ENCODE measurements at places on chromosomes 1 and 21.

DNA sequence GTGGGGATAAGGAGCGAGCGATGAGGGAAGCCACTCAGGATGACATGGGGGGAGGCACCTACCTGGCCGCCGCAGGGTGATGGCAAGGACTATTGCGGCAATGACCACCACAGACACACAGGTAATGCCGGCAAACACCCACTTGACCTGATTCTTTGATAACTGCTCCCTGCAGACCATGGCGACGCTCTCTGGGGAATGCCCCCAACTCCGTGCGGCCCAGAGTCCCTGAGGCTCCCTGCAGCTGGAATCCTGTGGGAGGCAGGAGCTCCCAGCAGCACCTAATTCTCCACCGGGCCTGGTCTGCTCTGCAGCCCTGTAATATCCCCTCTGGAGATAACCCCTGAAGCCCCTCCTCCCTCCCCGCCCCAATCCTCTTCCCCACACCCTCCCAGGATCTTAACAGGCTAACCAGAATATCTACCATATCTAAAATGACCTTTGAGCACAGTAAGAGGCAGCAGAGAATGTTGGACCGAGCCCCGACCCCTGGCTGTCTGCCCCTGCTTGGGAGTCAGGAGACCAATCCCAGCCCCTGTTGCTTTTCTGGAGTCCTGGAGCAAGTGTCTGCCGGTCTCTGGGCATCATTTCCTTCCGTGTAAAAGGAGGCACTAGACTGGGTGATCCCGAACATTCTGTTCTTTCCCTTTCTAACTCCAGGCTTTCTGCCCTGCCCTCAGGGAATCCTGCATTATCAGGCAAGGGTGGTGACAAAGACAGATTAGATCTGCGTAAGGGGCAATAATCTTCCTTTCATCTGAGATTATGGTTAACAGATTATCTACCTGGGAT lies at the start of gene FAM151A:
FAM151A (minus strand) TSS at position 310 of the 792 bp plus-strand sequence; CDS start at position 180, 130 bp downstream.
- no peak for DNase-seq

- no peak for DNase-seq
Observed at GRCh38 chr1:183901748-183902330, 96.9 kb downstream of the RGL1 start.

DNA sequence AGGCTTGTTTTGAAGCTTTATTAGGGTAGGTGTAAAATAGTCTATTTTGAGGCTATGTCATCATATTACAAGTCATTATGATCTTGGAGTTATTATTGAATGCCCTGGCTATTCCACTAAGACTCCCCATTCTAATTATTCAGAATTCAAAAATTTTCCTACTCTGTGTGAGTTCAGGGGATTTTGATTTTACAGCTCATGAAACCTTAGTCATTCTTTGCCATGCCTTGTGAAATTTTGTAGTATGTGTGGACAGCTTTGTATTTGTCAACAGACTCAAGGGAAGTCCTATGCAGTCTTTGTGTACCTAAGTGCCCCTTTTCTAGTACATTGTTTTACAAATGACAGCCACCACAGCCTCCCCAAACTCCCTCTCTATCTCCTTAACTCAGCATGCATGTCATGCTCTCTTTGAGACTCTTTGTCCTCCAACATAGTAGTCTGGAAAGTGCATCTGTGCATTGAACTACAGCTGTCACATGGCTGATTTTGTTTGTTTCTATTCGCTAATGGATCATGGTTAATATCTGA lies 28.0 kb downstream of the CD1D start:
- DNase-seq = no peak

DNA sequence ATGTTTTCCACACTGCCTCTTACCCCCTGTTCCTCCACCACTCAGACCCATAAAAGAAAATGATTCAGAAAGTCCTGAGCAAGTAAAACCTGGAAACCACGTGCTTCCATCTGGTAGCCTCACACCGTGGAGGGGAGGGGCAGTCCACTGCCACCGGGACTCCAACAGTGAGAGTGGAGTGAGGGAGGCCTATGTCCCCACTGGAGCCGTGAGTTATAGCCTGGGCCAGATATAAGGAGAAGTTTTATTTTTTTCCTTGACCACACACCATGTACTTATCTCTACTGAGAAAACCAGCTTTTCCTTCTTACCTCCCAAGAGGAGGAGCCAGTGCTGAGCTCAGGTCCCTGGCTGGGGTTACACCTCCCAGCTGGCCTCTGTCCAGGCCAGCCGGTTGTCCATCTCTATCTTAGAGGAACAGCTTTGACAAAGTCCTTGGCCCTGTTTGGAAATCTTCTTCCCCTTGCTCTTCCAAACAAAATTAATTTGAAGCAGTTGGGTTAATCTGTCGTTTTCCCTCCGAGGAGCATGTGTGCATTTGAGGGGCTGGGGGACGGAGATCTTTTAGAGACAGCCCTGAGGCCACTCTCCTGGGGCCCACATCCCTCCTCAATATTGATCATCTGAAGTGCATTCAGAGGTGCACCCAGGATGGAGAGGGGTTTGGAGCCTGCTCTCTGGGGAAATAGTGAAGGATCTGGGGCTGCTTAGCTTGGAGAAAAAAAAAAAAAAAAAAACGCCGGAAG lies 49.1 kb upstream of the SERBP1 start:
- no peak for DNase-seq

DNA sequence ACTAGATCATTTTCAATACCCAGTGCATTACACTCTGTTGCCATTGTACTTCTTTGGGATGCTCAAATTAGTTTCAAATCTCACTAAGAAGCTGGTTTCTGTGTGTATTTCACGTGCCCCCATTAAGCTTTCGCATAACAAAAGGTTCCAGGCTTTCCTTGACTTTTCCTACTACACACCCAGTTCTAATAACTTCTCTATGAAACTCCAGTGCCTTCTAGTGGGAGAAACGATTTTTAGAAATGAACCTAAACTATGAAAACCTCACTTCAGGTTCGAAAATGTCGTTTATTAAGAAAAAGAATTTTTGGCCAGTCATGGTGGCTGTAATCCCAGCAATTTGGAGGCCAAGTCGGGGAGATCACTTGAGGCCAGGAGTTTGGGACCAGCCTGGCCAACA lies 2.8 kb downstream of the CFHR4 start:
- no peak for DNase-seq

GRCh38 chr21:45940091-45940490 lies 41.5 kb upstream of the COL6A1 start:
- no peak for DNase-seq

GRCh38 chr1:30329263-30329753 lies 394.1 kb downstream of the MATN1 start:
- no peak for DNase-seq

Measured in NCI-H510A treated with DMSO at 0.1 percent for 48 hours (cell line).